CD8-positive, alpha-beta memory T cell (primary cell): ENCODE measurements at places on chromosomes 2 and 18. TPM values are rescaled to one million over a fixed set of nuclear protein-coding genes. Genes with fewer than 3 reads are reported as not detected.

The UGT1A8 gene
- total RNA-seq, result not detected

The NTSR2 gene
- not detected for total RNA-seq

The CSRNP3 gene
- not detected for total RNA-seq

- no peaks in the 10 kb centered on the region for H3K4me1 ChIP-seq
- no peaks in the 10 kb centered on the region for H3K36me3 ChIP-seq
- no peak overlapping the region for H3K4me3 ChIP-seq
- no peak for DNase-seq
- no peaks in the 10 kb centered on the region for H3K27me3 ChIP-seq
Observed at GRCh38 chr2:119311371-119311770, 55.3 kb downstream of the C2orf76 start.

- H3K27ac ChIP-seq, result no peak overlapping the region
- no peaks in the 10 kb centered on the region for H3K27me3 ChIP-seq
- no peaks in the 10 kb centered on the region for H3K36me3 ChIP-seq
- DNase-seq, result no peak
- H3K4me1 ChIP-seq, result no peaks in the 10 kb centered on the region
Observed at GRCh38 chr18:8928847-8929780, 173.4 kb upstream of the NDUFV2 start.

DNA sequence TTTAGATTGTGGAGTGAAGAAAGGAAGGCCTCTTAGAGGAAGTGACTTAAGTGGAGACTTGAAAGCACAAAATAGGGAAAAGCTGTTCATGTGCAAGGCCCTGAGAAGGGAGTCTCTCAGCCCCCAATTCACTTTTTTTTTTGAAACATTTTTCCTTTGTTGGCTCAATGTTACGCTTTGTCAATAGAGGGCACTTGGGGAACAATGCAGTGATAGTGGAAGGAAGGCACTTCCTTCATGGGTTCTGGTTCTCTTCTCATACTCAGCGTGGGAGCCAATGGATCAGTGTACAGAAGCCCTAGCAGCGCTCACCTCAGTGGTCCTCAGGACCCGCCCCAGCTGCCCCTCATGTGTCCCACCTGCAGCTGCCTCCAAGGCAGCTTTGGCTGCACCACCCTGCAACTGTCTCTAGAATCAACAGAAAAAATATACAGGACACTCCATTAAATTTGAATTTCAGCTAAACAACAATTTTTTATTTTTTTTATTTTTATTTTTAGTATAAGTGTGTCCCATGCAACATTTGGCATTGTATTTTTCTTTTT, 8.6 kb upstream of the C2orf42 start:
- no peak for DNase-seq
- no peaks in the 10 kb centered on the region for H3K27me3 ChIP-seq
- H3K4me3 ChIP-seq, result no peak overlapping the region

GRCh38 chr2:205730701-205731582, 48.6 kb downstream of the NRP2 start:
- no peak for DNase-seq
- H3K36me3 ChIP-seq, result no peaks in the 10 kb centered on the region
- H3K27ac ChIP-seq, result no peak overlapping the region
- no peaks in the 10 kb centered on the region for H3K27me3 ChIP-seq

DNA sequence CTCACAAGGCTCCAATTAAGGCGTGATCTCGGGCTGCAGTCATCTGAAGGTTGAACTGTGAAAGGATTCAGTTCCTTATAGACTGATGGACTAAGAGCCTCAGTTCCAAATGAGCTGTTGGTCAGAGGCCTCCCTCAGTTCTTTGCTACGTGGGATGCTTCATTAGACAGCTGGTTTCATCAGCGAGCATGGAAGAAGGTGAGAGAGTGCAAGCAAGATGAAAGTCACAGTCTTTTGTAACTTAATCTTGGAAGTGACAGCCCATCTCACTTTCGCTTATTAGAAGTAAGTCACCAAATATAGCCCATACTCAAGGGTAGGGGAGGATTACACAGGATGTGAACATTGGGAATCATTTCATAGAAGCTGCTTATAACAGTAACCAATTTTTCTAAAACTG, 26.8 kb downstream of the PPP1CB start:
- DNase-seq, result no peak
- no peak overlapping the region for H3K4me3 ChIP-seq
- H3K27me3 ChIP-seq, result no peaks in the 10 kb centered on the region
- no peak overlapping the region for H3K27ac ChIP-seq
- H3K36me3 ChIP-seq, result peaks cover 37% of the 10 kb centered on the region

DNA sequence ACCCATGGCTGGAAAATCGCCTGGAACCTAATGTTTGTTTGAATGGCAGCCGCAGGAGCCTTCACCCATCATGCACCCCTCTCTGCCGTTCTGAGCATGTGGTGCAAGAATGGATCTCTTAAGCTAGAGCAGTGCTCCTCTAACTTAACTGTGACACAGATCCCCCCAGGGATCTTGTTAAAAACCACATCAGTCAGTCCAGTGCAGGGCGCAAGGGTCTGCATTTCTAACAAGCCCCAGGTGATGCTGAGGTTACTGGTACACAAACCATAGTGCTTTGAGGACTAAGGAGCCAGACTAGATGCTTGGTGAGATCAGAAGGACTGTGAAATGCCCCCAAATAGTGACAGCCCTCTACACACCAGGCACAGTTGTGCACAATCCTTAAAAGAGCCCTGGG, 87.1 kb upstream of the KCTD1 start:
- no peak overlapping the region for H3K27ac ChIP-seq
- no peak for DNase-seq

GRCh38 chr2:104046466-104046865, 807.4 kb upstream of the POU3F3 start:
- no peaks in the 10 kb centered on the region for H3K4me1 ChIP-seq
- H3K27ac ChIP-seq, result no peak overlapping the region
- DNase-seq, result no peak
- no peaks in the 10 kb centered on the region for H3K36me3 ChIP-seq
- H3K27me3 ChIP-seq, result no peaks in the 10 kb centered on the region
- no peak overlapping the region for H3K4me3 ChIP-seq

DNA sequence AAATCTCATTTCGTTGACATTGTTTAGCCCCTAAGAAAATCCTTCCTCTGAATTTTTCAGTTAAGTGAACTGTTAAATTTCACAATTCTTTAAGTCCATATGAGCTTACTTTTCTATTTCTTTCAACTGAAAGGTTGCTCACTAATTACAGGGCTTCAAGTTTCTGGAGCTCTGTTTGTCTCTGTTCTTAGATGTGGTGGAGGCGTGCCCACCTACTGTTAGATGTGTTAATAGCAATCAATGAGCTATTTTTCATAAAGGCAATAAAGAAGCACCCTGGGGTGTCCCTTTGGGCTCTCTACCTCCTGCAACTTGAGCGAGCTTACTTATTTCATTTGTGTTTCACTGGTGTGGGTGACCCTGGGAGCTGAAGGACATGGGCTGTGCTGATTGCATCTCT, 25.0 kb downstream of the CREG2 start:
- no peak overlapping the region for H3K4me3 ChIP-seq
- no peak for DNase-seq
- H3K27ac ChIP-seq, result no peak overlapping the region
- peaks cover 27% of the 10 kb centered on the region for H3K4me1 ChIP-seq
- no peaks in the 10 kb centered on the region for H3K36me3 ChIP-seq

GRCh38 chr18:63002305-63002704, 287.0 kb downstream of the PHLPP1 start:
- DNase-seq, result no peak
- no peaks in the 10 kb centered on the region for H3K4me1 ChIP-seq
- H3K27me3 ChIP-seq, result no peaks in the 10 kb centered on the region
- H3K4me3 ChIP-seq, result no peak overlapping the region

- no peaks in the 10 kb centered on the region for H3K27me3 ChIP-seq
- no peak overlapping the region for H3K27ac ChIP-seq
- H3K4me1 ChIP-seq, result no peaks in the 10 kb centered on the region
Observed at GRCh38 chr2:18719978-18720775, 130.8 kb upstream of the NT5C1B start.

GRCh38 chr18:74982946-74983635, 225.8 kb downstream of the PTGR3 start:
- no peaks in the 10 kb centered on the region for H3K36me3 ChIP-seq
- H3K4me1 ChIP-seq, result no peaks in the 10 kb centered on the region
- no peak overlapping the region for H3K4me3 ChIP-seq
- H3K27me3 ChIP-seq, result no peaks in the 10 kb centered on the region
- H3K27ac ChIP-seq, result no peak overlapping the region
- DNase-seq, result no peak
